Hematopoietic multipotent progenitor cell treated with erythropoietin and hydrocortisone succinate and interleukin-3 and kit ligand, for 4 days (in vitro differentiated cells): ENCODE measurements at places on chromosomes 2 and 18.

- peak; percentile 67 for DNase-seq
Observed at GRCh38 chr2:147689220-147689909, 155.5 kb upstream of the ACVR2A start.

- DNase-seq, result no peak
Observed at GRCh38 chr2:119943058-119943457, 69.8 kb upstream of the EPB41L5 start.

DNA sequence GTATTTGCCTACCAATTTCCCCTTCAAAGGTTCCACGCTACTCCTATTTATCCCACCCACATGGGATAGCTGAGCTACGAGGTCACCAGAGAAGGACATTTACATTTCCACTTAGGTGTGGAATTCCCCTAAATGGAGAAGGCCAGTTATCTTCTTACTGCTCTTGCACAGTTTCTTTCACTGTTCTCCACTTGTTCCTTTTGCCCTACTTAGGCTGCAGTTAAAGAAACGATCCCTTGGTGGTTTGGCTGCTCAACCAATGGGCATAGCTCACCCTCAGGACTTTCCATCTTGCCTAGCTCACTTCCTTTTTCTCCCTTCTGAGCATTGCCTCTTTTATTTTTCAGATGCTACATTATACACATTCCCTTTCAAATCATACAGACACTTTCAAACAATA is 11.2 kb upstream of the NABP1 start:
- DNase-seq, result peak; percentile 62

- no peak for DNase-seq
Observed at GRCh38 chr2:228355897-228356296, 174.4 kb upstream of the SPHKAP start.

DNA sequence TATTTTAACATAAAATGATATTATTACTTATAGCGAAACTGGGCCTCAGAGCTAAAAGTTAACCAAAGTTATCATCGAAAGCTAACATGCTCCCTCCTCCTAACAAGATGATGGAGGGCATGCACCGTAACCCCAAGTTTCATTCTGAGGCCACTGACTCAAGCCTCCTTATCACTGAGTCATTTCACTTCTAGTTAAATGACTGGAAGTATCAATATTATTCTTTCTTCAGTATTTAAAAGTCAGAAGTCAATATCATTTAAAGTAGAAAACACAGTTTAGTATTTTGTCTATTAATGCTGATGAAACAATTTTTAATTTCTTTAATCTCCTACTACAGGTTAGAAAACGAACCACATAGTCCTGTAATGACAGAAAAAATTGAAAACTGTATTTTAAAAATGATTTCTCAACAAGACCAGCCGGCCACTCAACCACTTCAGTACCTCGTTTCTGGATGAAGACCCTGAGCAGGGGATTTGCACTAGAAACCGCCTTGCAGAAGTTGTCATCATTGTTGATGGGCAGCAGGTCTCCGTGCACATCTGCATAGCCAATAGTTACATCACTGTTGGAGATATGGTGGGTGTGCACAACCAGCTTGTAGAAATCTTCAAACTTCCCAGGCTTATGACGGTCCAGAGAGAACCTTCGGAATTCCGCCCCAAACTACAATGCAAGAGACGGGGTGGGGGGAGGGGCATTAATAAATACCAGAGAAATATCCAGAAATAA is 44.9 kb downstream of the PARD6G start:
- no peak for DNase-seq

GRCh38 chr18:65990174-65990690 is 239.4 kb downstream of the CDH7 start:
- no peak for DNase-seq

- no peak for DNase-seq
Observed at GRCh38 chr2:65458999-65459398, 26.6 kb upstream of the SPRED2 start.

DNA sequence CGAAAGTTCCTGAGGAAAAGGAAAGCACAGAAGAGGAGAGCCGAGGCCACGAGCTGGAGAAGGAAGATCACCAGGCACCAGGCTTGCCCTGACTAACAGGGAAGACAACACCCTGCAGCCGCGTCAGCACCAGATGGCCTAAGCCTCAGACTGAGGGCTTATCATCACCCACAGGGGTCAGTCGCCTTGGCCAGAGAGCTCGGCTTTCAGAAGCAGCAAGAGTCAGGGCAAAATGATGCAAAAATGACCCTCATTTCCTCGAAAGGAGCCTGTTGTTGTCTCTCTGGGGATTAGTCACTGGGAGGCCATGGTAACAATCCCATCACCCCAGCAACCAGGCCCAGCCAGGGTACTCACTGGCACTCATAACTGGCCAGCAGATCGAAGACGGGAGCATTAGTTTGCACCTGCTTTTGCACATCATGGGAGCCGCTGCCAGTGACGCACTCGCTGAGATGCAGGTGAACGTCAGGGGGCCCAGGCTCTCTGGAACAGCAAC is 42.7 kb upstream of the ZFP36L2 start:
- peak; percentile 23 for DNase-seq

DNA sequence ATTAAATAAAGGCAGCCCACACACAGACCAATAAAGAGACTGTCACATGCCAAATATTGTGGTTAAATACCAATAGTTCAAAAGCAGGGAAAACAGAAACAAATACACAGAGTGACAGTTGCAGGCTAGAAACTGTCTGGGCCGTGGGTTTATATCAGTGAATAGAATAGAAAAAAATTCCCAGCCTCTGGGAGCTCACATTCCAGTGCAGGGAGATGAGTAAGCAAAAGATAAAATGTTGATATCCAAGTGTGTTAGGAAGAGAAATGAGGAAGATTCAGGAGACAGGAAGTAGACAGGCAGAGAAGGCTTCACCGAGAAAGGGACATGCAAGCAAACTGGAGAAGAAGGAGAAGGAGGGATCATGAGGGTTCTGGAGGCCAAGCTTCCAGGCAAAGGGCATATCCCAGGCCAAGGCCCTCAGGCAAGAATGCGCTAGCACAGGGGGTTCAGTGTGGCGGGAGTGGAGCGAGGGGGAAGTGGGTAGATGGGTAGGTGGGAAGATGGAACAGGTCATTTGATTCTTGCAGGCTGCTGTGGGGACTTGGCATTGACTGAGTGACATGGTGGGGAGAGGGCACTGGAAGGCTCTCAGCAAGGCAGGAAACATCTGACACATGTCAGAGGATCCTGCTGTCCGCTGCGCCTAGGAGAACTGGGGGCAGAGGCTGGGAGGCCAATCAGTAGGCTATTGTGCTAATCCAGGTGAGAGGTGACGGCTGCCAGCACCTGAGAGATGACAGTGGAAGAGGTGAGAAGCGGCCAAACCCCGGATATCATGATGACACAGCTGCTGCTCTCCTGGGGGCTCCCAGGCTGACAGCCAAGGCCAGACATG is 89.2 kb downstream of the ZBTB7C start:
- no peak for DNase-seq

GRCh38 chr18:26448714-26449159 is 99.6 kb downstream of the KCTD1 start:
- no peak for DNase-seq

DNA sequence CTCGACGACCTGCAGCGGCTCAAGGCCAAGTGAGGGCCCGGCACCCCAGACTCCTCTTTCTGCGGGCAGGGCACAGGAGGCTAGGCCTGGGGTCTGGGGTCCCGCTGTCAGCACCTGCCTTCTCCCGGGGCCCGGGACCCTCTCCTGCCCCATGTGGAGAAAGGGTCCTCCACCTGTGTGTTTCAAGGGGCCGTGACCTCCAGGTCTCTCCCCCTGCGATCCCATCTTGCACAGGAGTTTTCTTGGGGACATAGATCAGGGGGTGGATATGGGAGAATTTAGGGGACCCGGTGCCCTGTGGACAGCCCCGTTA is 791 bp downstream of the DES start:
- DNase-seq, result no peak

DNA sequence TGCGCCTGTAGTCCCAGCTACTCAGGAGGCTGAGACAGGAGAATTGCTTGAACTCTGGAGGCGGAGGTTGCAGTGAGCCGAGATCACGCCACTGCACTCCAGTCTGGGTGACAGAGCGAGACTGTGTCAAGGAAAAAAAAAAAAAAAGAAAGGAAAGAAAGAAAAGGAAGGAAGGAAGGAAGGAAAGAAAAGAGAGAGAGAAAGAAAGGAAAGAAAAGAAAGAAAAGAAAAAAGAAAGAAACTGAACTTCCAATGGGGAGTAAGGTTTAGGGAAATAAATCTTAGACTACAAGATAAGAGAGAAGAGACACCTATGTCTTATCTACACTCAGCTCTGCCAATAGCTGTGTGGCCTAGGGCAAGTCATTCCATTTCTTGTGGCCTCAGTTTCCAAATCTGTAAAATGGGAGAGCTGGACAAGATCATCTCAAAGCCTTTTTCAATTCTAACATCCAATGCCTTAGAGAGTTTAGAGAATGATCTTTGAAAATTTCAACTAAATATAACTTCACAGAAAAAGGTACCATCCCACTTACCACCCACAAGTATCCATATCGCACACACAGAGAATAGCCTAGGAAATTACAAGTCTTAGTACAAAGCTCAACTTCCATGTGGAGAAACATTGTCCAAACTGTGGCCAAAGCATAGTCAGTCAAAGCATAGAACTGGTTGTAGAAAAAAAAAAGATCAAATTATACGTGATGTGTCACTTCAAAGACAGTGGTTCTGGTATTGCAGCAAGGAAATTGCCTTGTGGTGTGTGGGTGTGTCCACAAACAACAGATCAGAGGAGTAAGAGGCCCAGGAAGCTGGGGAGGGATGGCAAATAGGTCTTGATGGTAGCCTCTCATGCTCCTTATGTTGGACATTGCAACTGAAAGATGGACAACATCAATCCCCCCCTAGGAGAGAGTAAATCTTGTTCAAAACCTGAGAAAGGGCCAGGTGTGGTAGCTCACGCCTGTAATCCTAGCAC is 42.4 kb downstream of the SLC14A2 start:
- DNase-seq, result peak; percentile 63

DNA sequence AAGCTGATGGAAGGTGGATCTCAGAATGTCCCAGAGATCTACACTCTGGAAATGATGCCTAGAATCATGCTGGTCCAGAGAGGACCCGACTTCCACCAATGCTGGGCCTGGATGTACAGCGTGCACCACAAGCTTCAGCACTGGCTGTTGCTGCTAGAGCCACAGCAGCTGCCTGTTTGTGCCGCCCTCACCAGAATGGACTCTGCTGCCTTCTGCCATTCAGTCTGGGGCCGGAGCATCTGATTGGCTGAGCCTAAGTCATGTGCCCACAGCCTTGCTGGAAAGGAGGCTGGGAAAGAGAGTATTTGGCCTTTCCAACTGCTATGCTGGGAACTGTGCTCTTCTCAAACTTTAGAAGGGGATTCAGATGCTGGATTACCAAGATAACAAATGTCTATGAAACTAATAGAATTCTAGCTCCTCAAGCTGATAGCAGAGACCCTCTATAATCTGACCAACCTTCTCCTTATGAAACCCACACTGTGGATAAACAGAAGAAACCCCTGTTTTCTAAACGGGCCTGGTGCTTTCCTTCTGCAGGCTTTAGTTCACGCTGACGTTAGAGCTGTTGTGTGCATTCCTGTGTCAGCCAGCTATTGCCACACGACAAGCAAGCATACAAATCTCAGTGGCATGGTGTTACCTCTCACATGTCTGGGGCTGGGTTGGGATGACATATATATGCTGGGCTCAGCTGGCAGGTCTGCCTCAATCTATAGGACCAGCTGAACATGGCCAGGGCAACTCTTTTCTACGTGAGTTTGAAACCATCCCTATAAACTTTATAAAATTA is 4.1 kb upstream of the LOXHD1 start:
- DNase-seq, result no peak

GRCh38 chr2:181658444-181658843 is 1.5 kb upstream of the CERKL start:
- no peak for DNase-seq

DNA sequence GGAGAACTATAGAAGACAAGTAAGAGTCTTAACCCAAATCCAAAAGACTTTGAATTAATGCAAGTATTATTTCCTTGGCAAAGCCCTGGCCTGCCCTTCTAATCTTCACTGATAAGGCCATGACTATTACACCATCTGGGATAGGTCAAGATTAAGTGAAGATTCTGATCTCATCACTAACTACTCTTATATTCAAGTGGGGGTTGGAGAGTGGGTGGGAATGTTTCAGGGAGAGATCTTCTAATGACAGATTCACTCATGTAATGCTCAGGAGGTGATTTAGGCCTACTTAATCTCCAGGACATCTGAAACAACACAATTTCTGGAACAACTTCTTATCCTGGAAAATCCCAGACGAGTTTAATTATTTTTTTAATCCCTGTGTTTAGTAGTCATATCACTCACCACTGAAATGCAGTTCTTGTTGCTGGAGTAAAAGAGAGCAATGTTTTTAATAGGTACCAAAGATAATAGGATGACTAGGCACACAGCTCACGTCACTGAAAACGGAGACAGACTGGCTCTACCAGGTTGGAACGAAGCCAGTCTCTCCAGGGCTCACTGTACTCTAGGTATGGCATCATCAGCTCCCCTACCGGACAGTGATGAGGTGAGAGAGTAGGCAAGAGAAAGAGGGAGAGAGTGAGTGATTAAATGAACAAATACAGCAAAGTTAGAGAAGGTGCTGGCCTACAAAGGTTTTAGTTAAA is 133.1 kb downstream of the NCKAP5 start:
- no peak for DNase-seq

GRCh38 chr2:119680457-119681202 is 1.6 kb downstream of the TMEM177 start:
- no peak for DNase-seq

DNA sequence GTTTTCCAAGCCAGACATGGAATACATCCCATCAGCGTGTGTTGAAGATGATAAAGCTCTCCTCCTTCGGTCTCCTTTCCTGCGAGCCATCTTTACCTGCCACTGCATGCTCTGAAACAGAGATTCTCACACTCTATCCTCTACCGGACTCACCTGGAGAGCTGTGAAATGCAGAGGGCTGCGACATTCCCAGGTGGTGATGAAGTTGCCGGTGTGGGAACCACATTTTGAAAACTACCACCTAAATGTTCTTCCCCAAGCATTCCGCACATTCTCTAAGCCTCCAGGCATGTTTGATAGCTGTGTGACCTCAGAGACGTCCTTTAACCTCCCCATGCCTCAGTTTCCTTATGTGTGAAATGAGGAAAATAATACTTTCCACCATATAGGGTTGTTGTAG is 226.2 kb upstream of the RAB6C start:
- DNase-seq, result no peak

GRCh38 chr2:236886456-236886855 is 199.2 kb upstream of the COPS8 start:
- no peak for DNase-seq

DNA sequence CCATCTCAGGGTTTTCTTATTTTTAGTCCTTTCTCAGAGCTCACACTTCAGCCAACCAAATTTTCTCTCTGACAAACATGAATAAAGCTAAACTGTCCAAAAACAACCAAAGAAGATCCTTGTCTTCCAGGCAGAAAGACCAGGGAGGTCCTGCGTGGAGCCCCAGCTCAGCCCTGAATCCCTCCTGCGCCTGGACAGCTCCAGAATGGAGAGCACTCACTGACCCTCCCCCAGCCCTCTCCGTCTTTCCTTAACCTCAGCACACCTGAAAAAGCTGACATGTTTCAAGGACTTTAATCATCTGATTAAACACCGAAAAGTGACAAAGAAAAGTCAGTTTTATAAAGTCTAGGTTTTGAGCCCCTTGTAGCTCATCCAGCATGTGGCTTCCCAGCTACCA is 22.9 kb upstream of the GNAL start:
- DNase-seq, result no peak

GRCh38 chr18:80126797-80127196 is 17.7 kb downstream of the ADNP2 start:
- DNase-seq, result no peak
